Bone marrow (tissue), 2 donors: ENCODE measurements at places on chromosomes 13 and 19.

GRCh38 chr13:35480346-35480745 lies 3.9 kb upstream of the MAB21L1 start:
- DNase-seq: no peak

DNA sequence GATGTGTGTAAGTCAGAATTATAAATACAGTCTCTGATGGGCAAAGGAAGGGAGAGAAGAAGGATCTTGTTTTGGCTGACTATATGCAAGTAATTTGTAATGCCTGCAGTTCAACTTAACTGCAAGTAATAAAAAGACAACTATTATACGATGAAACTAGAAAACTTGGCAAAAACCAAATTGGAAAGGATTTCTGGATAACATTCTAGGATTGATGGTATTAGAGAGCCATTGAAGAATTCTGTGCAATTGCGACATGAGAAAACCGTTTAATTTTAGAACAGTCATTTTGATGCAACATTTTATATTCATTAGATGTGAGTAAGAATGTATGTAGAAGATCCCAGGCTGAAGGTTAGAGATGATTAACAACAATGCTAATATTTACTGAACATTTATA lies 1334.1 kb downstream of the EFNB2 start:
- no peak for DNase-seq

DNA sequence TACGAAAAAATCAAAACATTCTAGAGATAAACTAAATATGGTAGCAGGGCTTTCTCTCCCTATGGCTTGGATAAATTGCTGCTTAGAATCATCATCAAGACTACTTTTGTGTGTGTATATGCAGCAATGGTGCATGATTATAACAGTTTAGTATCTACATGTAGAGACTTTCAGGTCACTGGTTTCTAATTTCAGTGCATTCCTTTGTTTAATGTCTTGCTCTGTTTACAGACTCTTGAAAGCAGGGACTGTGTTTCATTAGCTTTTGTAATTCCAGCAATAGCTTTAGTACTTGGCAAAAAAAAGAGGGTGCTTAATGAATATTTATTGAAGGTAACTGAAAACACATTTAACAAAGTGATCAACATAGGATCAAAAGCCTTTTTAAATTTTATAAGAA lies 420.7 kb downstream of the PCDH9 start:
- no peak for DNase-seq

DNA sequence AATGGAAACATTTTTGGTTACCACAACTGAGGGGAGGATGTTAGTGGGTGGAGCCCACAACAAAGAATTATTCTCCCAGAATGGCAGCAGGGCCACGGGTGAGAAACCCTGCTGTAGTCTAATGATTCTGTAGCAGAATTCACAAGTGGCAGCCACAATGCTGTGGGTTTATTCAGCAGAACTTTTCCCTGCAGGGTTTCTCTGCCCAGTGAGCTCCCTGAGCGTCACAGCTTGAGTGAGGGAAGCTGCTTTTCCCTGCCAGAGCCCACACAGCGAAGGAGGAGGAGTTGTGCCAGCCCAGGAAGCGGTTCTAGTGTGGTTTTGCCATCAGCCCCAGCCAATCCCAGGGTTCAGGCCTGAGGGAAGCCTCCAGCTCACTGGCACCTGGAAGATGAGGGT lies 4.4 kb downstream of the ATP12A start:
- no peak for DNase-seq

- DNase-seq: no peak
Measured at GRCh38 chr19:40633207-40633606, 32.0 kb downstream of the LTBP4 start.

DNA sequence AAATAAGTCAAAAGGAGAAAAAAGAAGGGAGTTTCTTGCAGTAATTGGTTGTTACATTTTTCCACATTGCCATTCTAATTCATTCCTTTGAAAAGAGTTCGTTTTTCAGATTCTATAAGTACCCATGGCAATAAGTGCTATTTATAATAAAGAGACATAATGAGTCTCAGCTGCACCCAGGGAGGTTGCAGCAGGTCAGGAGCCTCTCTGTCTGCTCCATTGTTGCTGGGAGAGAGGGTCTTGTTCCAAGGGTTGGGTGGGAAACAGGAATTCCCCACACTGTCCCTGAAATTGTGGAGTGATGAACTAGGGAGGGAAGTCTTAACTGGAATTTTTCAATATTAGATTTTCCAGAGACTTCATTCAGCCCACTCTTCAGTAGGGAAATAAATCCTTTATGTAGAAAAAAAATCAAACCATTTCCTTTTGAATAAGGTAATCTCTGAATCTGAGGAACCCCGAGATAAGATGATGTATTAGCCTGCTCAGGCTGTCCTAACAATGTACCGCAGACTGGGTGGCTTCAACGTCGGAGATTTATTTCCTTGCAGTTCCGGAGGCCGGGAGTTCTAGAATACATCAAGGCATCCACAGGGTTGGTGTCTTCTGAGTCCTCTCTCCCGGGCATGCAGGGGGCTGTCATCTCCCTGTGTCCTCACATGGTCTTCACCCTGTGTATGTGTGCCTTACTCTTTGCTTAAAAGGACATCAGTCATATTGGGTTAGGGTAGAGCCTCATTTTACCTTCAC lies 342.7 kb upstream of the TMTC4 start:
- no peak for DNase-seq

- no peak for DNase-seq
Measured at GRCh38 chr13:114097212-114097892, 35.1 kb downstream of the RASA3 start.

DNA sequence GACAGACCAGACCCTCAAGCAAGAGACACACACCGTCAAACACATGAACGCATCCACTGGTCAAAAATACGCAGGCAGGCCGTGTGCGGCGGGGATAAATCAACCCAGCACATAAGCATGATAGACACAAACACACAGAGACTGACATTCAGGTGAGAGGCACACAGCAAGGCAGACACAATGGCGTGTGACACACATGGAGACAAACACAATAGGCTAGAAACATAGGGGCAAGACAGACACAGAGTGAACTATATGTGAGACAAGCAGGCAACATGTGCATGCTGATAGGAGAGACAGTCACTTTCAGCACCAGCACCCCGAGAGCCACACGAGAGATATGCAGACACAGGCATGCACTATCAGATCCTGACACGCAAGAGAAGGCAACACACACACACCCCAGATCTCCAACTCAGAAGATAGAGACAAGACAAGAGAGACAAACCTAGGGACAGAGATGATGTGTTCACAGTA lies 6.9 kb upstream of the JUNB start:
- DNase-seq: no peak

GRCh38 chr13:107743983-107744382 lies 471.4 kb downstream of the LIG4 start:
- DNase-seq: no peak

- no peak for DNase-seq
Measured at GRCh38 chr13:46543287-46543686, 9.7 kb upstream of the LRCH1 start.

GRCh38 chr13:79353693-79354092 lies 52.4 kb downstream of the RBM26 start:
- no peak for DNase-seq

DNA sequence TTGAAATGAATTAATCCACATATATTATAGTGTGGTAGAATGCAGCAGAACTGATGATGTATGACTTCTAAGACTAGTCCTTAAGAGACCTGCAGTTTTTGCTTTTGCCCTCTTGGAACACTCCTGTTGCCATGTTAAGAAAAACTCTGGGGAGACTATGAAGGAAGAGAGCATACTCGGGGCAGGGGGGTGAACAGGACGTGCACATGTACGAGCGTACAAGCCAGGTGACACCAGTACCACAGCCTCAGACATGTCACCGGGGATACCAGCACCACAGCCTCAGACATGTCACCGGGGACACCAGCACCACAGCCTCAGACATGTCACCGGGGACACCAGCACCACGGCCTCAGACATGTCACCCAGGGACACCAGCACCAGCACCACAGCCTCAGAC lies 15.9 kb upstream of the USPL1 start:
- no peak for DNase-seq

DNA sequence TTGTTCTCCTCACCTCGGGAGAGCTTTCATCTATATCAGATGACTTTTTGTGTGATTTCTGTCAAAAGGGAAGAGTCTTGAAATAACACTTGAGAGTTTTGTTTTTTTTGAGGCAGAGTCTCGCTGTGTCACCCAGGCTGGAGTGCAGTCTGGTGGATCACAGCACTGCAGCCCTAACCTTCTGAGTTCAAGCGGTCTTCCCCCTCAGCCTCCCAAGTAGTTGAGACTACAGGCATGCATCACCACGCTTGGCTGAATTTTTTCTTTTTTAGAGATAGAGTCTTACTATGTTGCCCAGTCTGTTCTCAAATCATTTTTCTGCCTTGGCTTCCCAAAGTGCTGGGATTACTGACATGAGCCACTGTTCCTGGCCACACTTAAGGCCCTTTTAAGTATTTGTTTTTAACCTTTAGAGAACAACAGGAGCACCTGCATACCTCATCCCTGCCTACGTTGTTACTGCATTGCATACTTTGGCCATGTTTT lies 11.4 kb downstream of the NDFIP2 start:
- DNase-seq: no peak

GRCh38 chr13:95241321-95241720 lies 59.9 kb downstream of the ABCC4 start:
- no peak for DNase-seq

GRCh38 chr19:8457827-8458226 lies 13.1 kb downstream of the HNRNPM start:
- no peak for DNase-seq

- DNase-seq: no peak
Measured at GRCh38 chr13:99363949-99364348, 56.8 kb upstream of the GPR183 start.

GRCh38 chr13:48592688-48593049 lies 59.8 kb upstream of the RCBTB2 start:
- DNase-seq: peak; percentile 13

DNA sequence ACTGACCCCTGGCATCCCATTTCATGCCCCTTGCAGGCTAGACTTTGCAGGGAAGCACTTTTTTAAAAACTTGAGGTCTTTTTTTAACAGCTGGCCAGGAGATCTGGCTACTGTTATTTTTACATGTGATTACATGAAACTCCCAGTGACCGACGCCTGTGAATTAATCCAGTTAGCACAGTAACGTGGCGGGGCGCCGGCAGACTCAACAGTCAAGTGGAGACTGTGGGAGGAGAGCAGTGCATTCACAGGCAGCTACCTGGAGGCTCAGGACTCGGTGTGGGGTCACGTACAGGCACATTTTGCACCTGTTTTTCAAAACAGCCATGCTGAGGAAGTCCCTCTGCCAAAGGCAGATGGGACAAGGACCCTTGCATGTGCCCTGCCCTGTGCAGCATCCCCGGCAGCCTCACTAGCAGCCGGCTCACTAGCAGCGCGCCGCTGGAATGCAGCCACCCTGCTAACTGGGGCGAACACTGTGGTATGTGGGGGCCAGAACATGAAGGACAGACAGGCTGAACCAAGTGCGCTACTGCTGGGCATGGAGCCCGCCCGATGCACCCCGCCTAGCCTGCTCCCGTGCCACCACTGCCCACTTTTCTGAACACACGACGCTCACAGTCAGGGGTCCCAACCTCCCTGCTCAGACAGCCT lies 18.7 kb downstream of the CAPS start:
- DNase-seq: no peak

- DNase-seq: no peak
Measured at GRCh38 chr19:32238076-32238475, 107.3 kb upstream of the ZNF507 start.

GRCh38 chr19:53552001-53552721 lies 14.2 kb downstream of the ZNF331 start:
- no peak for DNase-seq

DNA sequence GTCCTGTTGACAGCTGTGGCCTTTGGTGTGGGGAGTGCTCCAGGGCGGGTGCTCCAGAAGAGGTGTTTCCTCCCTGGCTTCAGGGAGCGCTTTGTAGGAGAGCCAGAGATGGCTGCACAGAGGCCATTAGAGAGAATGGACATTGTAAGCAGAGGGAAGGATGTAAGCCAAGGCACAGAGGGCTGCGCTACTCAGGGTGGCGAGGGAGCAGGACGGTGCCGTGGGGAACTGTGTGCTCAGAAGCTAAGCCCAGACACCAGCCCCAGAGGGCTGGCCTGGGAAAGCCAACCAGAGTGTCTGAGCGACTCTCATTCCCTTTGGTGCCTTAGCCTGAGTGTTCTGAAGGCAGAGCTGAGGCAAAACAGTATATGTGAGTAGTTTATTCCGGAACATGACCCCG lies 92.2 kb downstream of the TSHZ3 start:
- DNase-seq: no peak

- no peak for DNase-seq
Measured at GRCh38 chr19:29293292-29293691, 80.3 kb upstream of the UQCRFS1 start.

DNA sequence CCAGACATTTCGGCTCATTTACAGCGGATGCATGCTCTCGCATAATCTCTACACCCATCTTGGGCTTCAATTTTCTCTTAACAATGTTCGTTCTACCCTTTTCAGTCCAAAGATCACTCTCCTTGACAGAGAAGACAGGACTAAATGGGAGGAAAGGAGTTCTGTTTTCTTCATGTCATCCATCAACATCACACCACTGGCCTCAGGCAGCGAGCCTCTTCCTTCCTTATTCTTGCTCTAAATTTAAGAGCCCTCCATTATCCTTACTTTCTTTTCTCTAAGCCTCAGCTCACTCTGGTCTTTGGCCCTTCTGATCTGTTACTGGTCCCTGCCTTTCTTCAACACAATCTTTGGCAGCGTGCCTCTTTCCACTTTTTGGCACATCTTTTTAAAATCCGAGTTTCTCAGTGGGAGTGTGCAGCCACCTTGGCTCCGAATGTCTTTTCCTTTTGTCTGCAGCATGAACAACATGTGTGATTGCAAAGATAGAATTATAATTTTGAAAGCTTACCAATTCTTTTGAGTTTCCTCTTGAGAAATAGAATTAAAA lies 98.7 kb downstream of the FAM216B start:
- no peak for DNase-seq

DNA sequence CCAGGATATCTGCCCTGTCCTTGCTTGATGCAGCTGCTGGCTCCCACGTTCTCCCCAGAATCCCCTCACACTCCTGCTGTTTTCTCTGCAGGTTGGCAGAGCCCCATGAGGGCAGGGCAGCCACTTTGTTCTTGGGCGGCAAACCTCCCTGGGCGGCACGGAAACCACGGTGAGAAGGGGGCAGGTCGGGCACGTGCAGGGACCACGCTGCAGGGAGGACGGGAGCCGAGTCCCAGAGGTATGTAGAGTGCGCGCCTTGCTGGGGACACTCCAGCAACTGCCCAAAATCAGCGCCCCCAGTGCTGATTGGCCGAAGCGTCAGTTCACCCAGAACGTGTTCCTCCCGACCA lies 30.3 kb upstream of the MIER2 start:
- no peak for DNase-seq

- DNase-seq: no peak
Measured at GRCh38 chr13:76735641-76736040, 150.6 kb downstream of the KCTD12 start.
